ENCODE measurements at places on chromosomes 12 and 14.

DNA sequence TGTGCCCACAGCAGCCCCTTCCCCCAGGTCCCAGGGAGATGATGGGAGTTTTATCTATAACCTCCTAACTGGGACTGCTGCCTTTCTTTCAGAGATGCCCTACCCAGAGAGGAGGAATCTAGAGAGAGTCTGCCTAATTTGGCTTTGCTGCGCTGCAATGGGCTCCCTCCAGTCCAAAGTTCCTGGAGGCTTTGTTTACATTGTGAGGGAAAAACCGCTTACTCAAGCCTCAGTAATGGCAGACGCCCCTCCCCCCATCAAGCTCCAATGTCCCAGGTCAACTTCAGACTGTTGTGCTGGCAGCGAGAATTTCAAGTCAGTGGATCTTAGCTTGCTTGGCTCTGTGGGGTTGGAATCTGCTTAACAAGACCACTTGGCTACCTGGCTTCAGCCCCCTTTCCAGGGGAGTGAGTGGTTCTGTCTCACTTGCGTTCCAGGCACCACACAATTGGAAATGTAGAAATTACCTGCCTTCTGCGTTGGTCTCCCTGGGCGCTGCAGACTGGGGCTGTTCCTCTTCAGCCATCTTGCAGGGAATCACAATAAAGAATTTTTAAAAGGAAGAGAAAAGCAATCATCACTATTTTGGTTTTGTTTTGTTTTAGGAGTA is 262.5 kb downstream of the FOXG1 start:
- DNase-seq = no peak

- peak; percentile 36 for DNase-seq
These were observed 42.1 kb downstream of the ELK3 start for GRCh38 chr12:96236221-96236822.

- no peak for DNase-seq
These were observed 13.1 kb upstream of the DAAM1 start for GRCh38 chr14:59175404-59175803.

DNA sequence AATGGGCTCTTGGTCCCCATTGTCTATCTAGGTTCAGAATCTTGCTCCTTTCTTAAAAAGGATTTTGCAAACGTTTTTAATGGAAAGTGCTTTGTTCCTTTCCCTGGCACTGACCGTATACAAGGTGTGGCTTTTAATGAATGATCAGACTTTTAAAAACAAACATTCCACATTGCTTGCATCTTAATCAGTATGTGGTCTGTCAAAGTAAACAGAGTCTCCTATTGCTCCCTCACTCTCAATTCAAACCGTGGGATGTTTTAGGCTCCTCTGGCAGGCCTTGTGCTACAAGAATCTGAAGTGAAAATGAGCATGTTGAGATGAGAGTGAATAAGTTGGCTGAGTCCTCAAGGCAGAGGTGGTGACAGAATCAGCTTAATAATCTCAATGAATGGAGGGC is 107.0 kb downstream of the VRK1 start:
- no peak for DNase-seq

GRCh38 chr12:122355706-122356105 is 66.8 kb downstream of the CLIP1 start:
- peak; percentile 48 for DNase-seq

GRCh38 chr14:72717220-72717619 is 176.7 kb downstream of the DPF3 start:
- no peak for DNase-seq

- no peak for DNase-seq
These were observed 141.1 kb downstream of the PCNX1 start for GRCh38 chr14:71048393-71048792.

- DNase-seq = peak; percentile 69
These were observed 7.1 kb upstream of the ARL1 start for GRCh38 chr12:101414533-101415119.

- no peak for DNase-seq
These were observed 149.7 kb downstream of the C12orf75 start for GRCh38 chr12:105480162-105480561.

GRCh38 chr12:31274520-31275300 is 51.2 kb downstream of the SINHCAF start:
- DNase-seq = no peak

DNA sequence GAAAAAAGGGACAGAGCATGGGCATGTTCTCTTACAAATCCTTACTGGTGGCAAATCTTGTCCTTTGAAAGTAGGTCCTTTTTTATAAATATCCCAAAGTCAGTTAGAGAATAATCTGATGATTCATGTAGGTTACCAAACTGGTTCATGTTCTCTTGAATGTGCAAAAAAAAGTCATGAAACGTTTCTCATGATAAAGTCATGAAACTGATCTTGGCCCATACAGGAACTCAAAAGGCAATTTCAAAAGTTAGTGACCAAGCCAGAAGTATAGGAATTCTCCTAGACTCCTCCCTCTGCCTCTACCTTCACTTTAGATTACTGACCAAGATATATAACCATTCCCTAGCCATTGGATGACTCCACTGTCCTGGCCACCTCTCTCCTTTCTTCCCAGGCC is 27.3 kb upstream of the SPTSSA start:
- DNase-seq = no peak

- DNase-seq = peak; percentile 82
These were observed 6.2 kb downstream of the ANGEL1 start for GRCh38 chr14:76806446-76806845.

- no peak for DNase-seq
These were observed 17.5 kb upstream of the CCDC63 start for GRCh38 chr12:110829308-110829707.

DNA sequence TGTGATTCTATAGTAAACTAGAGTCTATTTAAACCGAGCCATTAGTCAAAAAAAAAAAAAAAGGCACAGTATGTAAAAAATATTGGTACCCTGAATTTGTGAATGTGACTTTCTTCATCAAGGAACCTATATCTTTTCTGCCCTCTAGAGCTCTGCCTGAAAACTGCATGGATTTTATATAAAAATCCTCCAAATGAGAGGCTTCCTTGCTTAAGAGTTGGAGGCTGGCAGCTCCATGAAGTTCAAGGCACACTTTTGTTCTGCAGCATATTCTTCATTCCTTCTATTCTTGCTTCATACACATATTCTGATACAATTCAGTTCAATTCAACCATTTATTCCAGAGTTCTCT is 23.1 kb upstream of the NKX2-8 start:
- DNase-seq = no peak
